ENCODE measurements at places on chromosomes 5 and 9. TPM values are rescaled to one million over a fixed set of nuclear protein-coding genes. Genes with fewer than 3 reads are reported as not detected.

The TMEM215 gene
- total RNA-seq: not detected

The FOXD4 gene
- not detected for total RNA-seq

The CDH12 gene
- 0.90 TPM for total RNA-seq

The ACER2 gene
- total RNA-seq: 2.1 TPM

The PARP8 gene
- total RNA-seq: 23.2 TPM

The MORN5 gene
- total RNA-seq: not detected

The GNA14 gene
- 0.62 TPM for total RNA-seq

The FOXD4L3 gene
- 0.15 TPM for total RNA-seq

The IFNK gene
- not detected for total RNA-seq

- H3K27ac ChIP-seq: no peak overlapping the region
- H3K27me3 ChIP-seq: no peaks in the 10 kb centered on the region
- no peaks in the 10 kb centered on the region for H3K4me1 ChIP-seq
These were observed 73.0 kb downstream of the C9orf85 start for GRCh38 chr9:71984403-71984802.

GRCh38 chr5:134188092-134188491, 11.3 kb upstream of the SKP1 start:
- no peaks in the 10 kb centered on the region for H3K27me3 ChIP-seq
- H3K4me1 ChIP-seq: no peaks in the 10 kb centered on the region
- H3K36me3 ChIP-seq: no peaks in the 10 kb centered on the region
- DNase-seq: no peak

- DNase-seq: no peak
- no peaks in the 10 kb centered on the region for H3K4me1 ChIP-seq
- H3K27me3 ChIP-seq: no peaks in the 10 kb centered on the region
- no peak overlapping the region for H3K4me3 ChIP-seq
- peaks cover 64% of the 10 kb centered on the region for H3K36me3 ChIP-seq
These were observed 47.2 kb downstream of the GPBP1 start for GRCh38 chr5:57221049-57221568.

DNA sequence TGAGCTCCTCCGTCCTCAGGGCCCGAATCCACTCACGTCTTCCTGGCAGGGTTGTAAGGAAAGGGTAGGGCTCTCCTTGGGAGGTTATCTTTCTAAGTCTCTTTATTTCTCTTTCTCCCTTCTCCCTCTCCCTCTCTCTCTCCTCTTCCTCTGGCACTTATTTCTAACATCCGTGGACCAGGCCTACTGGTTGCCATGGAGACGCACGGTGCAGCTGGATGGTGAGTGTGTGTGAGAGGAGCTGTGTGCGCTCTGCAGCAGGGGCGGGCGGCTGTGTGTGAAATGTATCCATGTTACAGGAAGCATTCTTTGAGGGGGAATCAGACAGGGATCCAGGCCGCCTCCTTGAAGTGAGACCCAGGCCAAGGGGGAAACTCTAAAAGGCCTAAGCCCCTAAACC, 32.2 kb downstream of the PCDH1 start:
- H3K27ac ChIP-seq: peak overlapping the region; percentile 54
- H3K4me3 ChIP-seq: no peak overlapping the region
- peaks cover 25% of the 10 kb centered on the region for H3K4me1 ChIP-seq
- H3K27me3 ChIP-seq: no peaks in the 10 kb centered on the region
- H3K36me3 ChIP-seq: no peaks in the 10 kb centered on the region
- DNase-seq: peak; percentile 82

DNA sequence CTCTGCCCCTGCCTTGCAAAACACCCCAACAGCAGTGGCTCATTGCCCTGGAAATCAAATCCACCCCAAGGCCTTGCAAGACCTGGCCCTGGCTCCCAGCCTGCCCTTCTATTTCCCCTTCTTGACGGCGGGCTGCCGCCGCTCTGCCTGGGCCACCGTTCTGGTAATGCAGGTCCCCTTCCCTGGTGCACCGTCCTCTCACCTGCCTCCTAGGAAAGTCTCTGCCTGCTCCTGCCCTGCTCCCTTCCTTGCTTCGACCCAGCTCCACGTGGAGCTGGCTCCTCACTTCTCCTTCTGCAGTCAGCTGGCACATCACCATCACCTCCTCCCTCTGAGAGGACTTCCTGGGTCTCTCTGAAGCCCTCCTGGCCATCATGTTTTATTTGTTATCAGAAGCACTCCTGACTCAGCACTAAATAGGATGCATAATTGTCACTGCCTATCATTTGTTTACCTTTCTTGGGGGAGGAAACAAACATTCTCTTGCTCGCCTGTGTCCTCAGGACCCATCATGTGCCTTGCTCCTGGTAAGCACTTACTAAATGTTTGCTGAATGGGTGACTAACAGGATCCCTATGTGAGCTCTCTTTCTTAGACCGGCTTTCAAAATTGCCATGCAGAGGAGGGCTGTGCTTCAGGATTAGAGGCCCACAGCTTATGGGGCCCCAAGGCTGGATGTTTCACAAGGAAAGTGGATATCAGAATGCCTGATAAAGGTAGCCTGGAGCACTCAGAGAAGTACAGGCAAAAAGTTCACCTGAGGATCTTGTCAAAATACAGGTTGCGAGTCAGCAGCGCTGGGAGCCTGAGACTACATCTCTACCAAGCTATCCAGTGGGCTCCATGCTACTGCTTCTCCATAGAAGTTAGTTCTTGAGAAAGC, 19.6 kb upstream of the C5orf47 start:
- DNase-seq: peak; percentile 71
- H3K27ac ChIP-seq: peak overlapping the region; percentile 34
- no peak overlapping the region for H3K4me3 ChIP-seq

DNA sequence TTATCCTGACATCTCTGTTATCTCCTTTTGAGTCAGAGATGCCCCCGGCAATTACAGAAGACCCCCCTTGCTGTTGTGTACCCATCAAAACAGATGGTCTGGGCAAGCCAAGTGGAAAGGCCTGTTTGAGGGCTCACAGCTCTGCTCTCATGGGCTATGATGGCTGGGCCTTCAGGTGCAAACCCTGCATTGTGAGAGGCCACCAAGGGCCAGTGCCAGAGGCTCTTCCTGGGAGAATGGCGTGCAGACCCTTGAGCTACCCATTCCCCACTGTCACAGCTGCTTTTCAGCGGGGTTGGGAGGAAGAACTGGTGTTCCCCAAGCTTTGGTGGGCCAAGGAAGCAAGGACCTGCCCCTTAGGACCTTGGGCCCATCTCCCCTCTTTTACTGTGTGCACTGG, 174.7 kb upstream of the PPP1R26 start:
- H3K4me3 ChIP-seq: no peak overlapping the region
- H3K27me3 ChIP-seq: no peaks in the 10 kb centered on the region
- H3K4me1 ChIP-seq: peaks cover 14% of the 10 kb centered on the region
- no peak for DNase-seq
- H3K27ac ChIP-seq: no peak overlapping the region
- H3K36me3 ChIP-seq: no peaks in the 10 kb centered on the region

DNA sequence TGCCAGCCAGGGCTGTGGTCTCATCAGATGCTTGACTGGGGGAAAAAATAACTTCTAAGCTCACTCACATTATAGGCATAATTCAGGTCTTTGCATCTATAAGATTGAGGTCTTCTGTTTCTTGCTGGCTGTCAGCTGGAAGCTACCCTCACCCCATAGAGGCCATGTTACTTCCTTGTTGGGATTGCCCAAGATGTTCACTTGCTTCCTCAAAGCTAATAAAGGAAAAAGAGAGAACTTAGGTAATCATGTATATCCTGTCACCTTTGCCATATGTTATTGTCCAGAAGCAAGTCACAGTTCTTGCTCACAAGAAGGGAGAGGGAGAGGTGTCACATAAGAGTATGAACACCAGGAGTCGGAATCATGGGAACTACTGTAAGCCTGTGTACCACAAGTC, 38.7 kb upstream of the ANKRD34B start:
- no peak for DNase-seq
- no peak overlapping the region for H3K4me3 ChIP-seq
- no peaks in the 10 kb centered on the region for H3K36me3 ChIP-seq
- no peaks in the 10 kb centered on the region for H3K27me3 ChIP-seq

DNA sequence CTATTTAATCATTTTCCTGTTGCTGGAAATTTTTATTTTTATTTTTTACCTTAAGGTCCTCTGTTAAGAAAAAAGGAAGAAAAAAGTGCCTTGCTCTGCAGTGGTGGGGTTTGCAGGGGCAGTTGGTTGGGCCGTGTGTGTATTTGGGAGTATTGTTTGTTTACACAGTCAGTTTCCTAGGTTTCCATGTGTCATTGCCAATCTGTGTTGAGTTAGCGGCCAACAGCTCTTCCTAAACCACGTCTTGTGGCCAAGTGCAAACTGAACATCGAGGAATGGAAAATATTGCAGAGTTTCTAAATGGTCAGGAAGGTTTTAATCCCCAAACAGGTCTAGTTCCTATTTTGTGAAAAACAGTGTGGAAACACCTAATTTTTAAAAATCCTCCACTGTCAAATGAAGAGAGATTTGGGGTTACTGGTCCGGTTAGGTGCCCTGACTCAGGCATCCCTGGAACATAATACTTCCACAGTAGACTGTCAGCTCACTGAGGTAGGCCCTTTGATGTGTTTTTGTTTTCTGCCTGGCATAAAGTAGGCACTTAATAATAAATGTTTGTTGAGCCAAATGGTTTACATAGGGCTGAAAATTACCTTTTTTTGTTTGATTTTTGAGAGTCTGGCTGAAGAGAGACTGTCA, 37.0 kb downstream of the MAMDC2 start:
- H3K27me3 ChIP-seq: no peaks in the 10 kb centered on the region
- no peak overlapping the region for H3K27ac ChIP-seq
- no peak overlapping the region for H3K4me3 ChIP-seq
- no peak for DNase-seq

DNA sequence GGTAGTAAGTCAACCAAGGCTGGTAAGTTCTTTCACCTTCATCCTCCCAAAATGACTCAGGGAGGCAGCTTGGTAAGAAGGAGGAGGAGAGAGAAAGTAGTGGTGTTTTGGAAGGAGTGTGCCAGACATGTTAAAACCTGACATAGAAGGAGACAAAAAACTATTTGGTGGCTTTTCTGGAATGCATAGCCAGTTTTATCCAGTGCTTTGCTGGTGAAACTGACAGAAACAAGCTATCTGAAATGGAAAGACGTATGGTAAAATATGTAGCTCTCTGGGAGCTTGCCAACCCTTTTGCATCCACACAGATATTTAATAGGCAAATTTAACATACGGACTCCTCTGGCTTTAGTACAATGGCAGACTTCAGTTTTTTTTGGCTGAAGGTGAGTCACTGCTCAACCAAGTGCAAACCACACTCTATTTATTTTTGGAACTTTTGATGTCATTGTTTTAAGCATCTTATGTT, 45.4 kb downstream of the RAB14 start:
- no peak for DNase-seq
- peaks cover 52% of the 10 kb centered on the region for H3K36me3 ChIP-seq
- H3K27ac ChIP-seq: no peak overlapping the region
- H3K4me3 ChIP-seq: no peak overlapping the region
- no peaks in the 10 kb centered on the region for H3K4me1 ChIP-seq
